ENCODE measurements at places on chromosomes 4 and X.
A peak's percentile ranks its signal among the peaks of the same experiment; 100 is the strongest.

- DNase-seq = peak; percentile 8
These were observed at the start of gene RAB33B for GRCh38 chr4:139454111-139455045. Gene RAB33B (plus strand): TSS chr4:139454121. CDS start chr4:139454196, 75 bp downstream.

DNA sequence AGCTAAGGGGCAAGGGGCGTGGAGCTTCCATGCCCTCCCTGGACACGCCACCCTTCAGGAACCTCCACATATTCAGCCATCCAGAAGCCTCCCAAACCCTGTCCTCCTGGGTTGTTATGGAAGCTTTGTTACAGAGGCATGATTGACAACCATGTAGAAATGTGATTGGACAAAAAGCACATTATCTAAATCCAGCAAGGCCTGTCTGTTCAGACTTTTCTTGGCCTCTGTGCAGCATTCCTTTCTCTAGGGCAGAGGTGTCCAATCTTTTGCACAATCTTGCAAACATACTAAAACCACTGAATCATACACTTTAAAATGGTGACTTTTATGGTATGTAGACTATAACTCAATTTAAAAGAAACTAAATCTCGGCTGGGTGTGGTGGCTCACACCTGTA, 12.7 kb downstream of the STEEP1 start:
- peak; percentile 80 for DNase-seq

GRCh38 chr4:304969-305680, at the start of gene ZNF732:
Gene ZNF732 (minus strand): TSS chr4:305474. CDS start chr4:305310, 164 bp downstream.
- peak; percentile 93 for DNase-seq

GRCh38 chr4:108072300-108072699, 82.6 kb downstream of the HADH start:
- no peak for DNase-seq

GRCh38 chr4:1339489-1339888, 7.5 kb upstream of the UVSSA start:
- no peak for DNase-seq

- no peak for DNase-seq
These were observed 2.3 kb upstream of the SOWAHD start for GRCh38 chrX:119755981-119756533.

GRCh38 chrX:49812177-49812576, 16.9 kb upstream of the PAGE4 start:
- no peak for DNase-seq

DNA sequence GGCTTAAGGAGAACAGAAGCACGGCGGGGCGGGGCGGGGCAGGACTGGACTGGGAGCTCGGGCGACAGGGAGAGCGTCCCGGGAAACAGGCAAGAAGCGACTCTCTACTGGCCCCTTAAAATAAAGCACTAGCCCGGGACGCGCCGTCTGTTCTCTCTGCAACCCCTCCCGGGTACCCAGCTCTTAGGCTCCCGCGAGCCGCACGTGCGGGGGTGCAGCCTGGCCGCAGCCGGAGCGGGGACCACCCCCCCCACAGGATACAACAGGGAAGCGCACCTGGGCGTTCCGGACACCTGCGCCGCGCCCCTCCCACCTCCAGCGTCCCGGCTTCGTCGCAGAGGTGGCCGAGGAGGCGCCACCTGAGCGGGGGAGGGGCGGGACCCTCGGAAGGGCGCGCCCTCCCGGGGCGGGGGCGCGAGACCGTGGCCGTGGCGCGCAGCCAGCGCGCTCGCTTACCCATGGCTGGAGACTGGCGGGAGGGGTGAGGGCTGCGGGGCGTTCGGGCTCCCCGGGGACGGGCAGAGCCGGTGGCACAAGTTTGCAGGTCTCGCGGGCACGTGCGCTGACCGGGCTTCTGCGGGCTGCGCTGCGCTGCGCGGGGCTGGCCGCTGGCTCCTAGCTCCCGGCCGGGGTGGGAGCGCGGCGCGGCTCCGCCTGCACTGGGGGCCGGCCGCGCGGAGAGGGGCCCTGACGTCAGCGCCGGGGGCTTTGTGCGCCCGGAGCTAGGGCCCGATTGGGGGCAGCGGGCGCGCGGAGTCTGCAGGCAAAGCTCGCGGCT, 91.5 kb downstream of the GEMIN8 start:
- no peak for DNase-seq

DNA sequence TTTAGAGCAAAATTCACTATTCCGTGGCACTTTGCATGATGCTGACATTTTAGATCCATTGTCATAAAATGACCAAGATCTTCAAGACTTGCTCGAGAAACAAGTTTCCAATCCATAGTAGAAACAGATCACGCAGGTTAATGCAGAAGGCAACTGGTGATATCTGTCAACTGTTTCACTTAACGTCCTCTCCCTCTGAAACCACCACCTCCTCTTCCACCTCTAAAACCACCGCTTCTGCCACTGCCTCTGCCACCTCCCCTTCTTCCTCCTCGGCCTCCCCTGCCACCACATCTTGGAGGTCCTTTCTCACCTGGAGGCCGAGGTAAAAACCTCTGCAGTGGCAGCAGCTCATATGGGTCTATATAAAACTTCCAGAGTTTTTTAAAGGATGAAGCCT, 84.6 kb upstream of the IRF2 start:
- DNase-seq = no peak

- DNase-seq = no peak
These were observed 74.0 kb upstream of the AFF2 start for GRCh38 chrX:148426467-148426866.

DNA sequence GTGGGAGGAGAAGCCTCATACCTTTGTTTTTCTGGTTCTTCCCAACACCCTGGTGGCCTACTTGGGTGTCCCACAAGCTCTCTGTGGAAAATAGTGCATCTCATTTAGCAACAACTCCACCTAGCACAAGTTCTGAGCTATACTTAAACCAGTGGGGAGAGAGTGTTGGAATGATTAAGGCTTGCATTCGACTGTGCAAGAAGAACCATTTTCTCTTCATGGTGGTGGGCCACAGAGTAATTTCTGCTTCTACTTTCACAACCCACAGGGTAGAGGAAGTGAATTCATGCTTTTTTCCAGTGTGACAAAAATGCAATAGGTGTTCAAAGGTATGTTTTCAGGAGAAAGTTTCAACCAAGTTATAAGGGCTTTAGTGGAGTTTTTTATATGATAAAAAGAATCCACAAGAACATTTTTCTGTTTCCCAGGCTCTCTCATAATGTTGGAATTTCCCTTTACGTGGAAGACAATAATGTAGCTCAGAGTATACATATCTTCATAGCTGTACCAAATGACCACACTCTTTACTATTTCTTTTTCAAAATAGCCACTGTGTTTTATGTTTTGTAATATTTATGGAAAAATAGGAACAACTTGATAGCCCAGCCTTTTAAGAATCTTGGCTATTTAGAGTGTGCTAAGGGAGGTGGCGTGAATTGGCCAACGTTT, 80.3 kb upstream of the HHIP start:
- DNase-seq = peak; percentile 57

- no peak for DNase-seq
These were observed 176.4 kb upstream of the GYPA start for GRCh38 chr4:144316869-144317268.

DNA sequence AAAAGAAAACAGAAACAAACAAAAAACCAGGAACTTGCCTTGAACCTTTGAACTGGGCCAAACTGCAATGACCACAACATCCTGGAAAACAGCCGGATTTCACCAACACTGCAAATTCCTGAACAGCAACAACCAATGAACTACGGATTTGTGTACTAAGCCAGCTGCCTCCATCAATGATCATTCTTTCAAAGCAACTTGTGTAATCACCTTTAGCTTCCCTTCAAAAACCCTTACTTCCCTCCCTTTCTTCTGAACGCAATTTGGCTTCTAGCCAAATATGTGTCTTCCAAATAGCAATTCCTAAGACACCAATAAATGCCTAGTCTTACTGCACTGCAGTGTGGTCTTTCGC, 98.5 kb upstream of the FAM47C start:
- DNase-seq = peak; percentile 7

DNA sequence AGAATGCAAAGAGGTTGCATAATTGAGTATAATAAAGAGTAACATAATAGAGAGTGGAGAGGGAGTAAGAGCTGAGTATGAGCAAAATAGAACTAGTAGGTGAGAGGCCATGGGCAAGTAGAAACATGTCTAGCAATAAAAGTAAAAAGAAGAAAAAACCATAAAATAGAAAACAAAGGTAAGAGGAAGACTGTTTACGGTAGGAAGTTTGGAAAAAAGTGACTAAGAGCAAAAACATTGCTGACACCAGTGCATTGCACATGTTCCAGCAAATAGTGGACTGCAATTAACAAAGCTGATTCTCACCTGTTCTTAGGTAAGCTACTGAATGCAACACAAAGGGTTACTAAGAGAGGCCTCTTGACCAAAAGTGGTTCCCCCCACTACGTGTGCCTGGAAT, 202.9 kb downstream of the TEX13A start:
- DNase-seq = no peak

DNA sequence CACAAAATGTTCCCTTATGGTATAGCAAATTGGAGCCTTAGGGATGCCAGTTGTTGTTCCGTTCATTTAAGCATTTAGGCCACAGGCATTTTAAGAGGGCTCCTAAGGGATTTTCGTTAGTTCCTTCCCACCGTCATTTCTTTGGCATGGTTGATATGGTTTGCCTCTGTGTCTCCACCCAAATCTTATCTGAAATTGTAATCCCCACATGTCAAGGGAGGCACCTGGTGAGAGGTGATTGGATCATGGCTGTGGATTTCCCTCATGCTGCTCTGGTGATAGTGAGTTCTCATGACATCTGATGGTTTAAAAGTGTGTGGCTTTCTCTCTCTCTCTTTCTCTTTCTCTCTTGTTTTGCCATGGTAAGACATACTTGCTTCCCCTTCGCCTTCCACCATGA, 104.1 kb downstream of the ASB9 start:
- no peak for DNase-seq

GRCh38 chr4:38128478-38129459, 168.6 kb downstream of the PTTG2 start:
- peak; percentile 40 for DNase-seq

DNA sequence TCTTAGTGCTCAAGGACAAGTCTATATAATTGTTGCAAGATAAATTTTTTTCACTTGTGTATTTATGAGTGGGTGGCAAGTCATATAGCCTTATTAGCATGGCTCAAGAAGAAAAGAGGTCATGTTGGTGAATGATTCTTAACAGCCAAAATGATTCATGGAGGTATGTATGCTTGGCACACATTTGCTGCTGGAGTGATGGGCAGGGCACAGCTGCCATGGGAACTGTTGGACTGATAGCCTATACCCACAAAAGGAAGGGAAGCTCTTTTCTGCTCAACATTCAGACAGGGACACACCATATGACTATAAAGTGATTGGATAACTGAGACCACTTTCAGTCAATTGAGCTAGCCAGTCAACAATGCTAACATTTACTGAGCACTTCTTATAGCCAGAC, 46.8 kb upstream of the PITX2 start:
- no peak for DNase-seq

DNA sequence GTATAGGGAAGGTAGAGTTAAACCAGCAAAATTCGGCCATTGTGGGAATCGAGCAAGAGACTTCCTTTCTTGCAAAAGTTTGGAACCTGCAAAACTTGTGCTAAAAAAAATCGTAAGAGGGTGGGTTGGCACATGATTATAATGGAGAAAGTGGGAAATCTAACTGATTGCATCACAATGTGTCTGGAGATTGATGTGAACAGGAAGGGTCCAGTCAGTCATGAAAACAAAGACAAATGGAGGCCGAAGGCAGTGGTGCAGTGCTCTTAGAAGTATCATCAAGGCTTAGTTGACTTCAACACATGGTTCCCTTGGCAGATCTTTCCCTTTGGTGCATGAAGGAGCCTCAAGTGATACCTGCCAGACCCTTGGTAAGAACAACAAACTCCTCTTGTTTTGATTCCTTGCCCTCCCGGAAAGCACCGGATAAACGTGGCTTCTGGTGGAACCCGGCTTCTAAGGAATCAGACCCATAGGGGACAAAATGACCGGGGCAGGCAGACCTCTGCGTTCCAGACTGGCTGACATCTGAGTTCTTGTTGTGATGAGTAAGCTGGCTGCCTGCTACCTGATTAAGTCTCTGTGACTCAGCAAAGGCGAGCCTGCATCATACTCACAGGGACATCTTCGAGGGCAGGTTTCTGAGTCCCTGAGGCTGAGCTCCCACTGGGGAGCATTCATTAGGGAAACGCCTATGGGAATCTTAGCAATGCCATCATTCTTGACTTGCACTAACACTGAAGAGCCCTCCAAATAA, 87.7 kb upstream of the MAP3K15 start:
- DNase-seq = peak; percentile 84

DNA sequence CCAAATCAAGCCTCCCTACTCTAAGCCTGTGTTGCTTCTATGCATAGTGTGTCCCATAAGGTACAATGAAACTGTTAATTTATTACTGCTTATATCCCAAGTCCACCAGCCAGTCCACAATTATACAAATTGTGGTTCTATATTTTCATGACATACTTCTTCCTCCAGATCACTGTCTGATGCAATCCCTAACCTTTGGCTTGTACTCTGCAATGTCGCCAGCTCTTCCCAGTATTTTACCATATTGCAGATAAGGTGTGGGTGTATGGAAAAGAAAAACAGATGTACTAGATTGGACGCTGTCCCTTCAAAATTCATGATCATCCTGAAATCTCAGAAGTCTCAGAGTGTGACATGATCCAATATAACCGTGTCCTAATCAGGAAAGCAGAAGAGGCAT, 286.2 kb downstream of the GASK1B start:
- no peak for DNase-seq

GRCh38 chrX:79107891-79108718, 36.4 kb upstream of the GPR174 start:
- DNase-seq = no peak

GRCh38 chrX:124917011-124917410, 402.7 kb upstream of the TEX13C start:
- DNase-seq = no peak

- peak; percentile 65 for DNase-seq
These were observed 29.8 kb downstream of the SGMS2 start for GRCh38 chr4:107854356-107855022.

DNA sequence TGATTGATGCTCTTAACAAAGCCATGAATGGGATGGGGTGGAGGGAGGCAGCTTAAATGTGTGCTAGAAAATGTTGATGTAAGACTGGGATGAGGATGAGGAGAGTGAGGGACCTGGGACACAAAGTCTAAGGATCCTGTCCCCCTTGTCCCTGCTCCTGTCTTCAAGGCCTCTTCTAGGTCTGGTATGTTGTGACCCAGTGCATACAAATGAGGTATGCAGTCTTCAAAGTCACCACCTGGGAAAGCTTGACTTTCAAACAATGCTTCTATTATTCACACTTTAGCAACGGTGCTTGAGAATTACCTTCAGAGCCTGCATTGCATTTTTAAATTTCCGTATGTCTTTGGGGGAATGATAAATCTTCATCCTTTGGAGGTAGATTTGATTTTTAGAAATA, 88.4 kb upstream of the SLC34A2 start:
- DNase-seq = no peak

DNA sequence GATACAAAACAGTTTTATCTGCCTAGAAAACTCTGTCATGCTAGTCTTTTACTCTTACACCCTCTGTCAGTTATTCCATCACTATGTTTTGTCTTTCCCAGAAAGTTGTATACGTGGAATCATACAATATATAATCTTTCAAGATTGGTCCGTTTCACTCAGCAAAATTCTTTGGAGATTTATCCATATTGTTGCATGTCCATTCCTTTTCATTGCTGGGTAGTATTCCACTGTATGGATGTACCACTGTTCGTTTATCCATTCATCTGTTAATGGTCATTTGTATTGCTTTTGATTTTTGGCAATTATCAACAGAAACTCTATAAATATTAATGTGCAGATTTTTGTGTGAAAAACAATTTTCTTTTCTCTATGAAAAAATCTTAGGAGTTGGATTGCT, 63.1 kb downstream of the GLUD2 start:
- DNase-seq = no peak

Data from iris pigment epithelial cell (primary cell).